Femur (tissue), 1 donor: ENCODE measurements at places on chromosomes 4 and X.
A peak's percentile ranks its signal among the peaks of the same experiment; 100 is the strongest.

DNA sequence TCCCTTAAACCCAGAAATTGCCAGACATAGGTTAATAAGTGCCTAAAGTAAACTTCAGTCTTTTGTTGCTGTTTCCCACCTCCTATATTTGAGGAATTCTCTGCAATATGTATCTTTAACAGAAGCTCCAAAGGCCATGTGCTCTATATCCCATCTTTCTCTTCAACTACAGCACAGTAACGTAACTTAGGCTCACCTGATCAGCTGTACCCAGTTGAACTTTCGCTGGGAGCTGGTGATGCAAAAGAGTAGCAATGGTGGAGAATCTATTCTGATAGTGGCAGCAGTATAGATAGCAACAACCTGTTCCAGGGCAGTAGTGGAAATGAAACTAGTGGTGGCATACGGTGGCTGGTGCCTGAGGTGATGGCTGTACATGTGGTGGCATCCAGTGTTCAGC is 33.2 kb upstream of the YTHDC1 start:
- DNase-seq: no peak

DNA sequence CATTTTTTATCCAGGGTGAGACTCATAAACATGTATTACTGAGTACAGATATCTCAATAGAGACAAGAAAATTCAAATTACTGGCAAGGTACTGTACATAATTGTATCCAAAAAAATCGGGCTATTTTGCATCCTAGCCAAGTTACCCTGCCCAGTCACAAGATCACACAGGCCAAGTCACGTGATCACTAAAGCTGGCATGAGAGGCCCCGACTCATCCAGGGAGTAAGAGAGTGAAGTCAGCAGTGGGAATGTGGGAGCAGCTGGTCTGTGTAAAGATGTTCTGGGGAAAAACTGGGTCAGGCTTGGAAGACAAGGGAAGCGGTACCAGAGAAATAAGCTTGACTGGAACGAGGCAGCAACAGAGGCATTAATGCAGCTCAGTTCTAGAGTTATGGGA is 119.3 kb upstream of the STS start:
- DNase-seq: no peak

- no peak for DNase-seq
These were observed 269.2 kb upstream of the MAOA start for GRCh38 chrX:43386875-43387274.

- peak; percentile 55 for DNase-seq
These were observed 30.4 kb downstream of the CFAP299 start for GRCh38 chr4:80365928-80366327.

DNA sequence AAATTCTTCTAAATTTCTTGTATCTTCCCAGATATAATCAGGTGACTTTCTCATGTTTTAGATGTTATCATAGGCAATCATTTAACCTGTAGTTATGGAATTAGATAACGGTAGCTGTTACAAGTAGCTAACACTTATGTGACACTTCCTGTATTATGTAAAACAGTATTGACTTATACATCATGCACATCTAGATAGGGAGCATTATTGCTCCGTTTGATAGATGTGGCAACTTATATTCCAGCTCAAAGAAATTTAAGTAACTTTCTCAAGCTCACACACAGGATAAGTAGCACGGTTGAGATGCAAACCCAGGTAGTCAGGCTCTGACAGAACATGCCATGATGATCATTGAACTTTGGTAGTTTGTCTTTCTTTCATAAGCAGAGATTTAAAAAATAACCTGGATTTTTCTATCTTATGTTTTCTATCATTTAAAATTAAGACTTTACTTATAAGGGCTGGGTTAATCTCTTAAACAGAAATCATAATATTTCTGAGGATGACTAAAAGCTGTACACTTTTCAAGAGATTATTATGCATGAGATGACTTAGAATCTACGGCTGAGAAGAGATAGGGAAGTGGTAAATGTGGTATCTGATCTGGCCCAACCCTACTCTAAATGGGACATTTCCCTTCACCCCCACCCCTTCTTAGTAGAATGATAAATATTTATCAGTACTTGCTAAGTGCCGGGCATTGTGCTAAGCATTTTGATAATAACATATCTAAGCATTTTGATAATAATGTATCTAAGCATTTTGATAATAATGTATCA is 69.1 kb upstream of the HPGD start:
- DNase-seq: no peak

- no peak for DNase-seq
These were observed 3.2 kb downstream of the SEL1L3 start for GRCh38 chr4:25859429-25860148.

GRCh38 chrX:3271834-3272186 is 74.6 kb downstream of the MXRA5 start:
- peak; percentile 46 for DNase-seq

DNA sequence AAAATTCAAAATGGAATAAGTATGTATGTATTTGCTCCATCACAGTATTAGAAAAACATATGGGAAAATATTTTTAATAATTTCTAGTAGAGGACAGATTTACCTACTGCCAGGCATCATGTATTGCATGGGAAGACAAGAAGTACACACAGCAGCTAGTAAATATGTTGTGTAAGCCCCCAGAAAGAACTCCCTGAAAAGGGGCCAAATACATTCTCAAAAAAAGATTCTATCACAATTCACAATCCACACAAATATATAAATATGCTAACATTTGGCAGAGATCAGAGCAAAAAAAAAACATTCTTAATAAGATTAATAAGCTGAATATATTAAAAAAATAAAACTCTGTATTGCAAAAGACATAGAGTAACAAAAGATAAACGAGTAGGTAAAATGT is 28.0 kb downstream of the SLC10A6 start:
- DNase-seq: no peak

GRCh38 chr4:118273642-118274041 is 79.2 kb downstream of the PRSS12 start:
- DNase-seq: no peak

GRCh38 chr4:1136048-1136447 is 22.7 kb upstream of the RNF212 start:
- no peak for DNase-seq

DNA sequence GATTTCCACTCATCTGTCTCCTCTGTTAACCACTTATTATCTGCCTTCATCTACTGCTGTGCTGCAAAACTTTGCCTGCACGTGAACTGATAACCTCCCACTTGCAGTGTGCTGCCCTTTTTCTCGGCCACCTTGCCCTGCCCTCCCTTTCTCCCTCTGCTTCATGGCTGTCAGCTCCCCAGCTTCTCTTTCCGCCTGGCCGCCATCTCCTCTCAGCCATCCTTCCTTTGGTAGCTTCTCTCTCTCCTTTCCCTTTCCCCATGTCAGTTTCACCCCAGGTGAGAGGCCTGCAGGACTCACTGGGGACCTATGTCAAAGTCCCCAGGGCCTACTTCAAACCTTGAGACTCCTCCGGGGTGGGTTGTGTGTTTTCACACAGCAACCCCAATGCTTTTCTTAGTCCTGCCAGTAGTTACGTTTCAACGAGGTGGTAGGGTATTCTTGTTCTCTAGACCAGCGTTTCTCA is 6.6 kb downstream of the MSL3 start:
- no peak for DNase-seq

DNA sequence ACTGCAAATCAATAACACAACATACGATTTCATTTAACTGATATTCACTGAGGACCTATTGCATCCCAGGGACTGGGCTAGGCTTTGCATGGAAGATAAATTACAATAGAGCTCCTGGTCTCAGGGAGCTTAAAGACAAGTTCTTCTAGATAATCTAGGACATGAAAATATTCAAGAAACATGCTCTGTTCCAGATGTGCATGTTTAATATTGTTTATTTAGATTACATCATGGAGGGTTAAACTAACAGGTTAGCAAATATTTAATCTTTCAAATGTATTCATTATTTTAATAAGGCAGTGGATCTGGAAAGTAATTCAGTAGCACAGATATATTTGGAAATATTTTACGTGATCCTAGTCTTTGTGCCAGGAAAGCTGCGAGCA is 2430.3 kb downstream of the PCDH7 start:
- no peak for DNase-seq

DNA sequence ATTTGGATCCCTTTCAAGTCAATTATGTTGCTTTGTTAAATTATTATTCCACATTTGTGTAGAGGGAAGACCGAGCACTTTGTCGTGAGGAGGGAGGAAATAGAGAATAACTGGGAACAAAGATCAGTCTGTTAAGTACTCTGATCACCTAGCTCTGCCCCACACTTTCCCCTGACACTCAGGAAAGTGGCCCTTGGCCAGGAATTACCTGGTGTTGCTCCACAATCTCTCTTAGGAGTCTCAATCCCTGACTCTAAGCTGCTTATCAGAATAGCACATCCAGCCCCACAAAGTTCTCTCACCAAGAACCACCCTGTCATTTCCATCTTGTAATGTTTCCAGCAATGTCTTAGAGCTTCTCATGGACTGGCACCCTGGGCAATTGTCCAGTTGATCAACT is 83.8 kb upstream of the BMPR1B start:
- DNase-seq: no peak

DNA sequence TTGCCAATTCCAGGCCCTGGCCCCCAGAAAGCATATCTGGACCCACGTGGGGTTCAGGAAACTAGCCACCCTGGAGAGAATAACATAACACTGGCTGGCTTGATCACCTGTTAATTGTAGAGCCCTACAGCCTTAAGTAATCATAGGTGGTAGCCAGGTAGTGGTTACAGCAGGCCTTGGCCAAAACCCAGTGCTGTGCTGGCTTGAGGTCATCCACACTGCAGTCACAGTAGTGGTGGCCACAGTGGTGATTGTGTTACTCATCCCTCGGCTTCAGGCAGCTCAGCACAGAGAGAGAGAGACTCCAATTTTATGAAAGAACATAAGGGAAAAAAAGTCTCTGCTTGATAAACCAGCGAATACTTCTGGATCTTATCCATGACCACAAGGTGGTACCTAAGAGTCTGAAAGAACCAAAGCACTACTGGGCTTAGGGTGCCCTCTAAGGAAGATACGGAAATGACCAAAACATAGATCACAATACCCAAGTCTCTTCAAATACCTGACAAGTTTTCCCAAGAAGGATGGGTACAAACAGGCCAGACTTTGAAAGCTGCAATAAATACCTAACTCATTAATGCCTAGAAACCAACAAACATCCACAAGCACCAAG is 46.6 kb upstream of the CDX4 start:
- DNase-seq: no peak

DNA sequence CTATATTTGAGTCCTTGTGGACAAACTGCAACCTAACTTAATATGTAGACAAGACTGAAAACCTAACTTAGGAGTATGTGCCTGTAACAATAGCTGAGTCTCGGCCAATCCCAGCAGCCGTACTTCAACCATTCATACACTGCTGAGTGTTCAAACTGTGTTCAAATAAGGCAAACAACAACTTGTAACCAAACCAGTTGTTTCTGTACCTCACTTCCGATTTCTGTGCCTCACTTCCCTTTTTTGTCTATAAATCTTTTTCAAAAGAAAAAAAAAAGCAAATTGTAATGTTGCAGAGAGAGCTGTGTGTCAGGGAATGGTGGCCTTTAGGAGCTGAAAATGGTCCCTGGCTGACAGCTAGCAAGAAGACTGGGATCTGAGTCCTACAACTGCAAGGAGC is 46.0 kb downstream of the GEMIN8 start:
- no peak for DNase-seq

DNA sequence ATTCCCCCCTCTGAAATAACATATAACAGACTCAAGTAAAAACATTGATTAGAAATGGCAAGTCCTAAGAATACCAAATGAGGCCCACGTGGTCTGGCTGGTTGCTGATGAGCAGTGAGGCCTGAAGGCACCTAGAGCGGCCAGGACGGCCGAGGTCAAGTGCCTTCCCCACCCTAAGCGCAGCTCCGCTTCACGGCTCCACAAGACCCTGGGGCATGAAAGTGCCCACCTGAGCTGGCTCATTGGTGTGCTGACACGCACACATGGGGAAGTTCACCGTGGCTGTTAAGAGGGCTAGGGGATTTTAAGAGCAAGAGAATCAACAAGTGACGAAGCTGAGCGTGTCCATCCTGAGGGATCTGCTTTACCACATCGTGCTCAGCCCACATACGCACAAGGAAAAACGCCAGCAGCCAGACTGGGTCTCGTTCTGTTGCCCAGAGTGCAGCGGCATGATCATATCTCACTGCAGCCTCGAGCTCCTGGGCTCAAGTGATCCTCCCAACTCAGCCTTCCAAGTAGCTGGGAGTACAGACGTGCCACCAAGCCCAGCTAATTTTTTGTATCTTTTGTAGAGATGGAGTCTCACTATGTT is 22.4 kb downstream of the DCTD start:
- no peak for DNase-seq

DNA sequence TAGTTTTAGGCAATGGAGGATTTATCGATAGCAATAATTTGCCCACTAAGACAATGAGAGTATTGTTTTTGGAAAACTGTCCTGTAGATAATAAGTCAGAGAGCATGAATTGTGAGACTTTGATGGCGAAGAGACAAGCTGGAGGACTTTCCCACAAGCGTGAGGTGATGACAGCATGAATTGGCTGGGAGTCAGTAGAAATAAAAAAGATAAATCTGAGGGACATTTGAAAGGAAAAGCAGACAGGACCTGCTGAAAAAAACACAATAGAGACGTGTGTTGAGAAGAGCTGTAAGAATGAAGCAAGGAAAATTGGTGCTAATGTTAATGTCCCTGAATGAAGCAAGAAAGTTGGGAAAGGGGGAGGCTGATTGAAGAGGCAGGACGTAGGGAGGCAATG is 233.5 kb downstream of the DCTD start:
- DNase-seq: no peak

GRCh38 chrX:150768580-150769190 is 75.5 kb downstream of the MTMR1 start:
- no peak for DNase-seq

DNA sequence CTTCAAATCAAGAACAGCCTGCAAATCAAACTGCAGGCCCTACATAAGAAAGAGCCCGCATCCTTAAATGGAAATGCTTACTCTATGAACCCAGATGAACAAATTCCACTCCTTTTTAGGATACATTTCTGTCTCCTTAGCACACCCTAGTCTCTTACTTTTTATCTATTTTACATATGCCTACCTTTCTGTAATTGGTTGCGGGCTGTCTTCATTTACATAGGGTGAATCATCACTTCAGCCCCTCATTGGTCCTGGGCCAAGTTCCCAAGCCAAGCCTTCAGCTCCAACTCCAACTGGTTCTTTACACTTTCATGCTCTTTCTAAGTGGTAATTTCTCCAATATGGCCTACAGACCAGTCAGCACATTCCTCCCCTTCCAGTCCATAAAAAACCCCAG is 219.3 kb downstream of the TRAM1L1 start:
- DNase-seq: no peak

DNA sequence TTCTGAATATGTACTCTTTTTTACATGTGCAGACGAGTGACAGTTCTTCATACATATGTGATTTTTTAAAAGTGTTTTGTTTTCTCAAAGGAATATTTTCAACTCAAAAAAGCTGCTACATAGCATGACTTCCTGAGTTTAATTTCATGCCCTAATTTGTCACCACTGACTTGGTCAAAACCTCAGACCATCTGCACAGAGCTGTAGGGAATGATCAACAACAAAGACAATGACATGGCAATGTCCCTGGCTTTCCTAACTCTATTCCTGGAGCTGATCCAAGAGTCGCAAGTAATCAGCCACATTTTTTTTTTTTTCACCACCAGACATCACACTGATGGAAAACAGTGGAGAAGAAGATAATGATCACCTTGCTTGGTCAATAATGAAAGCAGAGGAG is 97.7 kb downstream of the TMA16 start:
- DNase-seq: no peak

GRCh38 chr4:1172228-1172851 is at the start of gene SPON2:
TSS of gene SPON2 (minus strand) at chr4:1172583.
- DNase-seq: no peak

GRCh38 chr4:134762053-134762452 is 560.5 kb upstream of the PABPC4L start:
- no peak for DNase-seq
